Posterior cingulate gyrus (tissue), 11 donors: ENCODE measurements at places on chromosomes 2 and 18.

- DNase-seq, result no peak
These were observed 3.6 kb downstream of the DIS3L2 start for GRCh38 chr2:231965102-231965501.

DNA sequence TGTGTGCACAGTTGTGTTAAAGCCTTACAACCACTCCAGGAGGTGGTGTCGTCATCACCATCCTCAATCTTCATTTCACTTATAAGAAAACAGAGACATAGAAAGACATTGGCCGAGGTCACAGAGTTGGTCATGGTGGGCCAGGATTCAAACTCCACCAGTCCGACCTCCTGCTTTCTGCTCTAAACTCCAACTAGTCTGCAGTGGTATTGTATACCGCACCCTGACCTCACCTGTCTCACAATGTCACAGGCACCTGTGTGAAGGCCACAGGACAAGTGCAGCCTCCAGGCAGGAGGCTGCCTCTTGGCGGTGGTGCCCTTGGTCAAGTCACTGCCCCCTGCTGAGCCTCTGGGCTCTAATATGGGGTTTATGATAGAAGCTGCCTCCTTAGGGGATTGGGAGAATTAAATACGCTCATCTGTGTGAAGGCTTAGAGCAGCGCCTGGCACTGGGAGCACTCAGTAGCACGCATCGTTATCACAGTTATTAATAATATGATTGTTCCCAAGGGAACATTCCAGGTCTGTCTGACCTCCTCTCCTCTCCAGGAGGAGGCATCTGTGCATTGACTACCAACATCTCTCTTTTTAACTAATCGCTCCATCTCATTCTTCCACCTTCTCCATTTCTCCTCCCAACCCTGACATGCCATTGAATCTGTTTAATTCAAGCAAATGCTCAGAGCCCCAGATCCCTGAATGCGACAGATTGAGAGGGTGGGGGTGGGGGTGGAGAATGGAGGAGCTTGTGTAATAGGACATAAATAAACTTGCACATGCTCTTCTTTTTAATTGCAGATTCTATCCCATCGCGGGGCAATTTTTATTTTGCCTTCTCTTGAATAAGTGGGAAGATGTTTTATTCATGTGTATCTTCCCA is 112.7 kb downstream of the MCFD2 start:
- no peak for DNase-seq

GRCh38 chr18:812376-813171 is 532 bp upstream of the YES1 start:
- DNase-seq, result peak; percentile 86

GRCh38 chr2:193847130-193847529 is 1652.4 kb upstream of the TMEFF2 start:
- DNase-seq, result no peak

DNA sequence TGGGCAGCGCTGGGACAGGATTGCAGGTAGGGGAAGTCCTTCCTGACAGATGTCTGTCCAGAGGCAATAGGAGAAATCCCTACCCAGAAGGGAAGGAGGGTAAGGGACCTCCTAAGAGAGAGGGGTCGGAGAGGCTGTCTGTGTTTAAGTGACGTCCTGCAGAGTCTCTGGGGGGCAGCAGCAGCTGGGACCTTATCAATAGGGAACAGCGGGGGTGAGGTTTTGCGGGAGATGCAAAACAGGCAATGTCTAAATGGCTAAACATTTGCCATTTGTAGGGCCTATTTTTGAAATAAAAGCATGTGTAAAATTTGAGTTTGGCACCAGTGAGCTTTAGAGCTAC is 108.7 kb upstream of the HS6ST1 start:
- peak; percentile 13 for DNase-seq

- DNase-seq, result no peak
These were observed 13.3 kb upstream of the POLE4 start for GRCh38 chr2:74944987-74945787.

DNA sequence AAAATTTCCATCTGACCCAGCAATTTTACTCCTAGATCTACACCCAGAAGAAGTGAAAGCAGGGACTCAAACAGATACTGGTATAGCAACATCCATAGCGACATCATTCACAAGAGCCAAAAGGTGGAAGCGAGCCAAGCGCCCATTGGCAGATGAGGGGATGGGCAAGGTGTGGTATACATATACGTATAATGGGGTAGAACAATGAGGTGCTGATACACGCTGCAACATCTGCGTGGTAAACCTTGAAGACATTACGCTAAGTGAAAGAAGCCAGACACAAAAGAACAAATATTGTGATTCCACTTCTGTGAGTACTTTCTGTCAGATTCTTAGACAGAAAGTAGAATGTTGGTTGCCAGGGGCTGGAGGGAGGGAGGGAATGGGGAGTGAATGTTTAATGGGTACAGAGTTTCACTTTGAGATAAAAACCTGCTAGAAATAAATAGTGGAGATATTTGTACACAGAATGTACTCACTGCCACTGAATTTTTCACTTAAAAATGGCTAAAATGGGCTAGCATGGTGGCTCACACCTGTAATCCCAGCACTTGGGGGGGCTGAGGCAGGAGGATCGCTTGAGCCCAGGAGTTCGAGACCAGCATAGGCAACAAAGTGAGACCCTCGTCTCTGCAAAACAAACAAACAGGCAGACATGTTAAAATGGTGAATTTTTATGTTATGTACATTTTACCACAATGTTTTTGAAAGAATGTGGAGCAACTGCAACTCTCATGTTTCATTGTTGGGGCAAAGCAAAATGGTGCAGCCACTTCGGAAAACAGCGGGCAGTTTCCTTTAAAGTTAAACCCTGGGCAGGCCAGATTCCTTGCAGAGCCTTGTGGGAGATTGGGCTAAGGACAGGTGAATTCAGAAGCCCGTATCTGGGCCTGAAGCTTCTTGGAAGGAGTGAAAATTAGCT is 103.4 kb upstream of the MYCN start:
- DNase-seq, result peak; percentile 66

DNA sequence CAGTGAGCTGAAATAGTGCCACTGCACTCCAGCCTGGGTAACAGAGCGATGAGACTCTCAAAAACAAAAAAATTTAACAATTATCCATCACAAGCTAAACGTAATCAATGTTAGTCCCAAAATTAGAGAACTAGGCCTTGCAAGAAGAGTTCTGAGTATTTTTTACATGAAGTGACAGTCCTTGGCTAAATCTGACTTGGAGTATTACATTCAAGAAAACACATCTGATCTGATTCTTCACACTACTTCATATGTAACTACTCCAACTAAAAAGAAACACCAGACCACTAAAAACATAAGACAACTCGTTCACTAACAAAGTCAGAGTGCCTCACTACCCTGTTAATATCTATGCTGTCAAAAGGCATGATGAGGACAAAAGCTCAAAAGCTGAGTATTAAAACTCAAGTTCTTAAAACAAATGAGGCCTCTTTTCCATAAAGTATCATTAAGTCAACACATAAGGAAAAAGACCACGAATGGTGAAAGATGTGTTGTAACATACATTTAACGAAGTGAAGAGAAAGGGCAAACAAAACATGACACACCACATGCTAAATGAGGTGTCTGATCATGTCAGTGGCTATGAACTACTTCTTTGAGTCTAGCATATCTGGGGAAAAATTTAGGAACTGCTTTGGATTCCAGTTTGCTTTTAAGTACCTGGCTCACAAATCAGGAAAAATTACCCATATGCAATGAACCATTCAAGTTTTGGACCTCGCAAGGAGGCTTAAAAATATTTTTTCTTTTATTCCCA is 42.4 kb downstream of the TRIP12 start:
- no peak for DNase-seq

GRCh38 chr2:239595726-239596125 is 194.9 kb upstream of the HDAC4 start:
- no peak for DNase-seq

GRCh38 chr2:122412360-122412759 is 656.9 kb downstream of the TSN start:
- DNase-seq, result no peak

- no peak for DNase-seq
These were observed 136.6 kb downstream of the ZAP70 start for GRCh38 chr2:97849881-97850528.

DNA sequence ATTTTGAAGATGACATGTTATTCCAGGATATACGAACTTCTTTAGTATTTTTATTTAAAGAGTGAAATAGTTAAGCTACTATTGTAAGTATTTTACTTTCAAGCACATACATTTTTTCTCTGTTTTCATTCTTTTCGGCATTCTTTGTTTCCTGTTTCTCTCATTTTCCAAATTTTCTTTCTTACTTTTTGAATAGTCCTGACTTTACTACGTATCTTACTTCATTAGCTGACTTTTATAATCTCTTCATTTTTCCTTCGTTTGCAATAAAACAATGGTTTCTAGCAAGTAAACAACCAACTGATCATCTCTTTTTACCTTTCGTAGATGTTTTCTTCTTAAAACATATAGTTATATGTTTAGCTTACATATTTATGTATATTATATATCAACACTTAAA is 11.8 kb downstream of the CAVIN2 start:
- DNase-seq, result no peak

GRCh38 chr2:72974436-72974754 is 57.1 kb downstream of the EMX1 start:
- DNase-seq, result no peak

DNA sequence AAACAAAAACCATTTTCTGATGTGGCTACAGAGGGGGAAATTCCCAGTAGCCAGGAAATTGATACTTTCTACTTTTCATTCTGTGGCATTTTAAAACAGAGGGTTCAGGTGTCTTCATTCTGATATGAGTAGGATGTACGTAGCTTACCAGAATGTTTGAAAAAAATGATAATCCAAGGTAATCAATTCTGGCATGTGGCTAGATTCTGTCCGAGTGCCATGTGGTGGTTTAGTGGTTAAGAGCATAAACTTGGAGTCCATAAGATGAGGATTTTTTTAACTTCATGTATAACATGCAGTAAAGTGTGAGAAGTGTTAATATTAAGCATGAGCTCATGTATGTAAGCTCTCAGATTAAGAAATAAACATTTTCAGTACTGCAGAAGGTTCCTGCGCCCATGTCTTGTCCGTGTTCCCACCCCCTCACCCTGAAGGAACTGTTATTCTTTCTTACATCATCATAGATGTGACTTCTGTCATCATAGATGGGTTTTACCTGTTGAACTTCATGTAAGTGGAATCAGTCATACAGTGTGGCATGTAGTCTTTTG is 4.5 kb downstream of the B3GNT2 start:
- DNase-seq, result no peak

- DNase-seq, result peak; percentile 89
These were observed 272.6 kb downstream of the NEDD4L start for GRCh38 chr18:58316396-58317342.

- DNase-seq, result no peak
These were observed 147.5 kb upstream of the NCK2 start for GRCh38 chr2:105597011-105597805.

- DNase-seq, result no peak
These were observed 80.0 kb downstream of the ZNF516 start for GRCh38 chr18:76414936-76415621.

- no peak for DNase-seq
These were observed 60.4 kb downstream of the ARL4C start for GRCh38 chr2:234436482-234436837.

DNA sequence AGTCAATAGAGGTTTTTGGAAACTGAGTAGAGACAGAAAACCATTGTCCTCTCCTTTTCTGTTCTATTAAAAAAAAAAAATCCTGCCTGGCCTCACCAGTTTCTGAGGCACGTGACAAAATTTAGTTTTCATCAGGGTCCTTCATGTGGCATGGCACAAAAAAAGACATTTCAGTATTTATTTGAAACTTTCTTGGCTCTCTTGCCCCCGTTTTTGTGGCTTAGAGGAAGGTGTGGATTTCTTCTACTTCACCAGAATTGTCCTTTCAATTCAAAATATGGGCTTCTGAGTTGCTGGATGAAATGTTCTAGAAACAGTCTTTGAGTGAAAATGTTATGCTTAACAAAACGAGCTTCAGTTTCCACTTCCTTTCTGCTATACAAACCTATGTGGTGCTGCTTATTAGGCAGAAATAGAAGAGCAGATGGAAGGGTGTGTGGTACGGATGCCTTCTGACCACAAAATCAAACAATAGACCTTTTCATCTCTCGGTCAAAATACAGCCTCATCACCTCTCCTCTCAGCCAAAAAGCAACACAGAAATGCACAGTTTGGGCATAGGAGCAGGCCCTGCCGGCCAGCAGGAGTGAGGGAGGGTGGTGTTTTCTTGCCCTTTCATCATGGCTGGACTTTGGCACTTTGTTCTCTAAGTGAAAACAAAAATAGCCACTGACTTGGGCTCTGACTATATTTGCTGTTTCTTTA is 89.2 kb downstream of the SH3RF3 start:
- no peak for DNase-seq

- DNase-seq, result no peak
These were observed 27.6 kb downstream of the AAK1 start for GRCh38 chr2:69615969-69616368.

DNA sequence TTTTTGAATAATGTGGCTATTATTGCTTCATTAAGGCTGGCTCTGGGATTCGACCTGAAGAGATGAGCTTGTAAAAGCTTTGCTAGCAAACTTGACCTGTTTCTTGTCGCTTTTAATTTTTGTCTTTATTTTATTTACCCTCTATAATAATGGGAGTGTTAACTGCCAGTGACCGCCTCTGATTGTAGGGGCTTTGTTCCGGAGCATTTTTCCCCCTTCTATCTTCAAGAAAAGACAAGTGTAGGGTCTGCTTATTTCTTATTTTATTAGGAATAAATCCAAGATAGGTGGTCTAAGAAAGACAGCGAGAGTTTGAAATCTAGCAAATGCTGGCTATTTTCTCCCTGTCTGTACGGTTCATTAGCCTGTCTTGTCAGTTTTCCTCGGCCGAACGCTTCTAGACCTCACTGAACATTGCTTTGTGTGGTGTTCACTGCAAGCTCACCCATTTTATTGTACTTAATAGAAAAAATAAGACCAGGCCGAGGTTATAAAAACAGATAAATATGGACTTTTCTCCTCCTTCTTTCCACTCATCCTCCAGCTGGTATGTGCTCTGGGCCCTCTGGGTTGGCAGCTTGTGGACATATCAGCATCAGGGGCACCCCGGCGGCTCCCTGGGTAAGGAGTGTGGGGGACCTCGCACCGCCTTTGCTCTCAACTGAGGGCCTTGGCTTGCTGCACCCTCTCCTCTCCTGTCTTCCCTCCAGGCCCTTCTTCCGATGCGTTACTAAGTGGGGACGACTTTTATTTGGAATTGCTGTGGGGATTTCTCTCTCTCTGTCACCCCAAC is 8.5 kb downstream of the MEIS1 start:
- DNase-seq, result no peak
